ENCODE measurements at places on chromosomes 13 and 19.
A peak's percentile ranks its signal among the peaks of the same experiment; 100 is the strongest.

- DNase-seq = no peak
Observed at GRCh38 chr19:495402-496111, 729 bp upstream of the MADCAM1 start.

DNA sequence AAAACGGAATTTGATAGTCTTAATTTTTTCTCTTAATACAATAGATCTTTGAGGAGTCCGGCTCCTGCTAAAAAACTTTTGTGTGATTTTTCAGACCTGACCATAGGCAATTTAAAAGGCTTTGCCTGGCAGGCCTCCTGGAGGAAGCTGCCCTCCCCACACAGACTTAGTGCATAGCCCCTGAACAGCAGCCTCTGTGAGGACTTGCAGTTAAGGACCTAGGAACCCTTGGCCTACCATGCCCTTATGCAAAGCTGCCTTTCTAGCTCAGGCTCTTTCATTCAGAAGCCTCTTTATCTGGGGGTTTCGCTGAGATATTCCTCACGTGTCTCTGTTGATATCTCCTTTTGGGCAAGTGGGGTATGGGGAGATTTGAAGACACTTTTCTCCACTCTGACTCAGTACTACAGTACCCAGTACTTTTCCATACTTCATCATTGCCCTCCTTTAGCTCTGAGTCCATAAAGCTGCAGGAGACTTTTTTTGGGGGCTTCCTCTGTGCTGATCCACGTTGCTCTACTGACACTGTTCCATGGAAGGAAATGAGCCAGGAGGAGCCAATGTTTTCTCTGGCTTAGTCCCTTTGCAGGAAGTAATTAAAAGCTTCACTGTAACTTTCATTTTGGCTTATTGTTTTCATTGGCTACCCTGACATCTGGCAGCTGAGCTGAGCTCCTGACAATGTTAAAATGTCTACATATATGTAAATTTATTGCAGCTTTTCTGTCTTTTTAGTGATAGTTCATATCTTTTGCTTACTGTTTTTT lies 283.1 kb downstream of the TDRD3 start:
- DNase-seq = no peak

DNA sequence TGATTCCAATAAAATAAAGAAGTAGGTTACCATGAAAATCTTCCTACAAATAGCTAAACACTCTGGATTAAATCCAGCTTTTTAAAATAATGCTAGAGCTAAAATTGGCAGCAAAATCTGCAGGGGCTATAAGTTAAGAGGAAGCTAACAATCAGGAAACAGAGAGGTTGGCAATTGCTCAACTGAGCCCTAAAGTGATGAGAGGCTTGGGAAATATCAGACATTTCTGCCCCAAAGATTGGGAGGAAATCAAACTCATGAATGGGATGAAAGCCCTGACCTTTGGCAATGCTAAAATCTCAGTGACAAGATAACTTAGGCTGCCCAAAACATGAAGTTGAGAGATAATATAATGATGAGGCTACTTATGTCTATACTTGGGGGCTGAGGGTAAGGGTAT lies 1437.9 kb downstream of the EFNB2 start:
- DNase-seq = no peak

- no peak for DNase-seq
Observed at GRCh38 chr13:78131811-78132210, 213.2 kb upstream of the EDNRB start.

- no peak for DNase-seq
Observed at GRCh38 chr13:113405481-113406300, 41.8 kb upstream of the GRTP1 start.

DNA sequence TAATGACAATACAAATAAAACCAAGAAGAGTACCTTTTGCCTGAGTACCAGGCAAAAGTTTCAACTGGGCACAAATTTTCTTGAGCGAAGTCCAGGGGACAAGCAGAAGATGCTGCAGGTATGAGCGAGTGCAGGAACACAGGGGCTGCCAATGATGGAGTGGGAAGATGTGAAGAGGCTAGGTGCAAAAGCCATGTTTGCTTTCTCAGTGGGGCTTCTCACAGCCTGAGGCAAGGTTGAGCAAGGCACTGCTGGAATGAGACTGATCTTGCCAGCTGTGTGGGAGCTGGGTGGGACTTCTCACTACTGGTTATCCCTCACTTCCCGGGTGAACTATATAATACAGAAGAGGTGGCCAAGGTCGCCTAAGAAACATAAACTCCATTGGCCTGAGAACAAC lies 1200.7 kb downstream of the SLITRK1 start:
- no peak for DNase-seq

DNA sequence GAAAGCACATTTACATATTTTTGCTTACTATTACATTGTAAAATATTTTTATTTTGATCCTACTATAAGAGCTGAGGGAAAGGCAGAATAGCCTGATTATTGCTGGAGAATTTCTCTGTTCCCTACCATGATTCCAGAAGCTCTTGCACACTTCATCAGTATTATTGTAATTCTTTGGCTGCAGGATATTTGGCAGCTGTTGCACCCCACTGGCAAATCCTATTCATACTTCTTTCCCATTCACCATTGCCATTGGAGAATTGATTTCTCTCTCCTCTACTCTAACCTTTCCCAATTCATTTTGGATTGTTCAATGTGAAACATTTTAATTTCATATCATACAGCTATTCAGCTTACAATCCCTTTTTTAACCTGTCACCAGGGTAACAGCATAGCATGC lies 238.0 kb downstream of the GGACT start:
- no peak for DNase-seq

GRCh38 chr19:17686592-17687024 lies 1.5 kb downstream of the UNC13A start:
- DNase-seq = no peak

- no peak for DNase-seq
Observed at GRCh38 chr19:19137556-19138108, 646 bp downstream of the TMEM161A start.

GRCh38 chr19:8552810-8553209 lies 24.4 kb downstream of the MYO1F start:
- DNase-seq = no peak

GRCh38 chr13:40580566-40581276 lies 85.7 kb downstream of the FOXO1 start:
- no peak for DNase-seq

GRCh38 chr13:66659701-66660467 lies 570.3 kb downstream of the PCDH9 start:
- DNase-seq = no peak

GRCh38 chr13:78326633-78327032 lies 276.7 kb downstream of the POU4F1 start:
- no peak for DNase-seq

DNA sequence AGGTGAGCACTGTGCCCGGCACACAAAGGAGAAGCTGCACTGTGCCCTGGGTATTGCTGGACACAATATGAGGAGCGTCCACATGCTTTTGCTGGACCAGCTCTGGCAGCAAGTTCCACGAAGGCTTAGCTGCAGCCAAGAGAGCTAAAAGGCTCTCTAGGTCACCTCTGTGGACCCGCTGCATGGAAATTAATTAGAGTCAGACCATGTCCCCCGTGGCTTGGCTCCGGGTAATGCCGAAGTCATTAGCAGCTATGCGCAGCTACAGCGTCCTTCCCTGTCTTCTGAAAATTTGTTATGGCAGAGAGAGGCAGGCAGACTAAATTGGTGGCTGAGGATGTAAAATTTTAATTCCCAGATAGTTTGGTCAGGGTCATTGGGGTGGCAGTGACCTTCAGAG lies 271.5 kb downstream of the SLC7A1 start:
- DNase-seq = no peak

DNA sequence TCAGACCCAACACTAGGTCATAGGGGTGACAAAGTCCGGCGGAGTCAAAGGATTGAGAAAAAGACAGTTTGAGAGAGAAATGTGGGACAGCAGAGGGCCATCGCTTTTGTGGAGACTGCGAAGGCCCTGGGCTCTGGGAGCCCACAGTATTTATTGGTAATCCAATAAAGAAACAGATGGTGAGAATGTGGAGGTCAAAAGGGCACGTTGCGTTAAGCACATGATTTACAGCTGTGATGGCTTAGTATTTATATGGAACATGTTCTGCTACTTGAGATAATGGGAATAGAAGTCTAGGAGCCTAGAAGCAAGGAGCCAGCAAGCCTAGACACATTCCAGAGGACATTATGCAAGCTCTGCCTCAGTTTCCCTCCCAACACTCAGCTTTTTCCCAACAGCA lies 2521.1 kb downstream of the PCDH9 start:
- no peak for DNase-seq

DNA sequence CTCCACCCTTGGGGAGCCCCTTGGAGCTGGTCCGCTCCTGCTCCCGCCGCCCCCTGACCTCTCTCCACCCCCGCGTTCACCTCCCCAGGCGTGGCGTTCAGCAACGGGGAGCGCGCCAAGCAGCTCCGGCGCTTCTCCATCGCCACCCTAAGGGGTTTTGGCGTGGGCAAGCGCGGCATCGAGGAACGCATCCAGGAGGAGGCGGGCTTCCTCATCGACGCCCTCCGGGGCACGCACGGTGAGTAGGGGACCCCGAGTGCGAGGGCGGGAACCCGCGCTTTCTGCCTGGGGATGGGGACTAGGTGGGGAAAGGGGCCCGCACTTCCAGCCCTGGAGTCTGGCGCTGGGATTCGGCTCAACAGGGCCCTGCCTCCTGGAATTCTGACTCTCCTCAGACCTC lies 1.7 kb downstream of the CYP2A13 start:
- no peak for DNase-seq

DNA sequence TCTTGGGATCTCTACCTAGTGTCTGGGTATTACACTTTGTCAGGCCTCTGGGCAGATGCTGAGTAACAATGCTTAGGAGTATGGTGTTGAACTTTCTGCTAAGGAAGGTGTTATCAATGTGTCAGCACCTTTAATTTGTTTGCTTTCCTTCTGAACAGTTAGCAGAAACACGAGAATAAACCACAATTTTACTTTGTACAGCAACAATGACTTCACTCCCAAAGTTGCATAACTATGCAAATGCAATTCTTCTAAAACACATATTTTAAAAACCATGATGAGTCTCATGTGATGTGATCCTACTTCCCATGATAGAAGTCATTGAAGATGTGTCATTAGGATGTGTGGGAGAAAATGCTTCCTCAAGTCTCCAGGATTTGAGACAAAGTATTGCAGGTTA lies 155.0 kb downstream of the POSTN start:
- DNase-seq = no peak

- DNase-seq = no peak
Observed at GRCh38 chr19:35670686-35671085, 4.4 kb downstream of the UPK1A start.

DNA sequence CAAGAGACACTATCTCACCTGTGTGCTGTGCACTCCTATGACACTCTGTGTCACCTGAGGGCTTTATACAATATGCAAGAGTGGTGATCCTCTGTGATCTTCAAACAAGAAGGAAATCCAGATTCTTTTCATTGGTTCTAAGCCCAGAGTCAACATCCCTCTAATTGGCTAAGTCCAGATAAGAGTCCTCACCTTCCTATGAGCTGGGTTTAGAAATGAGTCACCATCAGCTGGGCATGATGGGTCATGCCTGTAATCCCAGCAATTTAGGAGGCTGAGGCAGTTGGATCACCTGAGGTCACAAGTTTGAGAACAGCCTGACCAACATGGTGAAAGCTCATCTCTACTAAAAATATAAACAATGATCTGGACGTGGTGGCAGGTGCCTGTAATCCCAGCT lies 144.4 kb downstream of the ZNF675 start:
- DNase-seq = no peak

DNA sequence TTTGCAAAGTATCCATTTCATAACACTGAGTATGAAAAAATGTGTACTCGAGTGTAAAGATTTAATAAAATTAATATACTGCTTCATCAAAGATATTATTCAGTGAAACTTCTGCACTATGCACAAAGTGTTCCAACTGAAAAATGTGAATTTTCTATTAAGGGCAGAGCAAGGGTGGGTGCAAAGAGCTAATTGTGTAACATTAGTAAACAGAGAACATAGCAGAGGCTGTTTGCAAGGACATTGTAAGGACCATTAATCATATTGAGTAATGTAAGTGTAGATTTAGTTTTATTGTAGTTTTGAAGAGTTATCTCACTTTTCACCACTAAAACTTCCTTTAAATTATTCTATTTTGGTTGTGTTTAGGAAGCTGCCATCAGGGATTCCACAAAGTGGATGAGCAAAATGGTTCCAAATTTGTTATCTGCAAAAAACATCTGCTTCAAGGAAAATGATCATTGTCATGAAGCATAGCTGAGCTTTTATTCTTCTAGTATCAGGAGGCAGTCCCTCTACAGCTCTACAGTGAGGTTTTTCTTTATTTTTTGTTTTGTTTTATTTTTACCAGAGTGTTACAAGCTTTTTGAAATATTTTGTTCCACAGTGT lies 1375.4 kb downstream of the SLITRK1 start:
- no peak for DNase-seq

GRCh38 chr19:3434630-3435553 lies 45.4 kb downstream of the SMIM24 start:
- peak; percentile 94 for DNase-seq

DNA sequence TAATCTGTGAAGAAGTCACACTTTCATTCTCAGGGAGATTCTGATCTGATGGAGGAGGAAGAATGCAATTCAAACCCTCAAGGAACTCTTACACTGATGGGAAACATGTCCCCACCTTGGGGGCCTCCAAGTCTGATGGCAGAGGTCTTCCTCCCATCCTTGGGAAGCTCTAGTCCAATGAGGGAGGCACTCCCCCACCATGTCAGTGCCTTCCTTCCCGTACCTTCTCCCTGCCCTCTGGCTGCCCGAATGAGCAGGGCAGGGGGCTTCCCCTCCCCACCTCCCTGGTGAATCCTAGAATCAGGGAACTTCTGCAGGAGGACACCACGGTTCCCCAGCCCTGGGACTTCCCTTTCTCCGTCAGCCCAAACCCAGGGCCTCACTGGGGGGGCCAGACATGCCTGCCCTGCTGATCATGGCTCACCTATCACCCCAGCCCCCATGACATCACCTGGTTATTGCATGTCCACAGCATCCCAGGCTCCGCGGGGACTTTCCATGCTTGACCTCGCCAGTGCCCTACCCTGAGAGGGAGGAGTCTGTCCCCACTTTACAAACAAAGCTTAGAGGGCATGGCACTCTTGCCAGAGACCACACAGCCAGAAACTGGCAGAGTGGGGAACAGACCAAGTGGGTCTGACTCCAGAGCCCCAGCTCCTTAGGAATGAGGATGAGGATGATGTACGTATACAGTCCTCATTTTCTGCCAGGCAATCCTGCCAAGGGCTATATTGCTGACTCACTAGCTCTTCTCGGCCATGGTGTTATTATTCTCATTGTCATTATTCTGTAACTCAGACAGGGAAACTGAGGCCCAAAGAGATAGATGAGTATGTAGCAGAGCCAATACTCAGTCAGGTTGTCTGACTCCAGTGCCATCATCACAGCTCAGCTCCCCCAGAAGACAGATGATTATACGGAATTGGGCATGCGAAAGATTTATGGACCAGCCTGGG lies 9.6 kb upstream of the BCL3 start:
- DNase-seq = no peak

- DNase-seq = no peak
Observed at GRCh38 chr13:44668688-44669087, 92.6 kb upstream of the TSC22D1 start.

- DNase-seq = no peak
Observed at GRCh38 chr19:48810151-48810550, 678 bp downstream of the BCAT2 start.

GRCh38 chr19:21674454-21674853 lies 92.9 kb downstream of the ZNF100 start:
- no peak for DNase-seq

Measured in neuronal stem cell (in vitro differentiated cells).